ENCODE measurements at places on chromosomes 2 and 18. TPM values are rescaled to one million over a fixed set of nuclear protein-coding genes. Genes with fewer than 3 reads are reported as not detected.
A peak's percentile ranks its signal among the peaks of the same experiment; 100 is the strongest.

GRCh38 chr2:33451214-33451613 is 25.2 kb upstream of the RASGRP3 start:
- DNase-seq, result no peak
- no peaks in the 10 kb centered on the region for H3K36me3 ChIP-seq
- no peak overlapping the region for H3K27ac ChIP-seq
- H3K4me1 ChIP-seq, result no peaks in the 10 kb centered on the region
- H3K4me3 ChIP-seq, result no peak overlapping the region

DNA sequence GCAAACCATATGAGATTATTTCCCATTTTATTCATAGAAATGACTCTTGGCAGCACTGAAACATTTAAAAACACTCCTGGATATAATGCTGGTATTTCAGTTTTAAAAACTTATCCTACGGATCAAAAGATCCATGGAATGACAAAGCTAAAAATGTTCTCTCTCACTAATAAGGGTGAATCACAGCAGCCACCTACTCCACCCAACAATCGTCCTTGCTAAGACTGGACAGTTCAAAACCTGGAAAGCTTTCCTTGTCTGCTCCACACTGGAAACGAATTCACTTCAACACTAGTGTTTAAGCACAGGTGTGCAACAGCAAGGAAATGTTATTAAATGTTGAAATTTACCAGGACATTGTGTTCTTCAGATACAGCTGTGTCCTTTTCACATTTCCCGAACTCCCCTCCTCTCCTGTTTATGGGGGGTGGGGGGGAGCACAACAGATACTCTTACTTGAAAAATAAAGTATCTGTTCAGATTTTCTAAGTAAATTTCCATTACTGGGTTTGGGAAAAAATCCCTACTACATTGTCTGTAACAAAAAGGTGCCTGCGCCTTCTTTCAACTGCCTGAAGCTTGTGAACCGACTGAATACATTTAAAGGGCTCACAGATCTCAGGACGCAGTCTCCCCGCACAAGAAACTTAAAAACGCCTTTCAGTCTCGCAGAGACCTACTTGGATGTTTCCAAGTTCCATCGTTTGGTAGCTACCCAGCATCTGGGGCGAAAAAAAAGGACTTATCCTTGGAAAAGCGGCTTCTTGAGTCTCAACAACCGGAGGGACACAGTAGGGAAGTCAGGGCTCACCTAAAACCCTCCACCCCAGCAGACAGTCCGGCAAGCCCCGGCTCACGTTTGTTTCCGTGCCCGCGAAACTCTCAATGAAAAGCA is 1.3 kb downstream of the YWHAQ start:
- no peaks in the 10 kb centered on the region for H3K27me3 ChIP-seq
- H3K27ac ChIP-seq, result peak overlapping the region; percentile 91
- DNase-seq, result peak; percentile 28
- peaks cover 6% of the 10 kb centered on the region for H3K4me1 ChIP-seq
- peak overlapping the region; percentile 77 for H3K4me3 ChIP-seq

DNA sequence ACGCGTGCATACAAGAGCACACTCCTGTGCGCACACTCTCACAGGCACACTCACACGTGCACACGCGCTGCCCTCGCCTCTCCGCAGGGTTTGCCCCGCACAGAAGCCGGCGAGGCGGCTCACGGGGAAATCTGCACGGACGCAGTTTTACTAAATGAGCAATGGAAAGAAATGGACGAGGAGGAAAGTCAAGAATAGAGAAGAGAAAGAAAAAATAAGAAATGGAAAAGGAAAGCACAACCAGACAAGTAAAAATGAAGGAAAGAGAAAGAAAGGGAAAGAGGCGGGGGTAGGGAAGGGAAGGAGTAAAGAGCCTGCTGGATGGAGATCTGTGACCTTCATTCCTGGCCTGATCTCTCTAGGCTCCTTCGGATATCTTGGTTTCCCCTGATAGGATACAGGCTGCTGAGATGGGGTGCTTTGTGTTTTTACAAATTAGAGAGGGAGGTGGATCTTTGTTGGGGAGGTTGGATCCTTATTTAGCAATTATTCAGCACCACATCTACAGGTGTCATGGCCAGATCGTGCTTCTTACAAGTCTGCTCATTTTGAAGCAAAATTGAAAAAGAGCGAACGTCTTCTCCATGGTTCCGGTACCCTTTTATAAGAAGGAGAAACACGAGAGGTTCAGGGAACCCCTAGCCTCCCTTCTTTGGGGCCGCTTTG is 693 bp upstream of the LRP2 start:
- no peak overlapping the region for H3K27ac ChIP-seq
- H3K36me3 ChIP-seq, result no peaks in the 10 kb centered on the region
- peaks cover 8% of the 10 kb centered on the region for H3K4me1 ChIP-seq
- no peak overlapping the region for H3K4me3 ChIP-seq
- no peak for DNase-seq

DNA sequence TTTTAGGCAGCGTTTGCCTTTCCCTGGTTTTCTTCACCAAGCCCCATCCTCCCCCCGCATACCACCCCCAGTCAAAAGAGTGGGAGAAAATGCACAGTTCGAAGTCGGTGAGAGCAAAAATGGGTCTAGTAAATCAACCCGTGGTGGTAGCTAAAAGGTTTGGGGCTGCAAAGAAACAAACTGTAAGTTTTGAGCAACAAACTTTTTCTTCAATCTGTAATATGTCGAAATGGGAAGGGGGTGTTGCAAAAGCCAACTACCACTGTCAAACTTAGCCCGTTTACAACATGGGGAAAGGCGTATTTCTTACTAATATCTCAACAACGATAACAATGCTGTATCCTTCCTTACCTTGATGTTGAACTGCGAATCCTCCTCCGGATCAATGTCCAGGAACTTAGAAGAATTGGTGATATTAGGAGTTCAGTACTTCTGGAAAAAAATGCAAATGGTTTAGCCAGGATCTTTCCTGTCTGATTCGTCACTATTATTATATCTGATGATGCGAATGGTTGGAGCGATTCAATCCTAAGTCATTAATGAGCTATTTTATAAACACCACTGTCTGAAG is 2.4 kb upstream of the SATB2 start:
- DNase-seq, result no peak
- H3K4me3 ChIP-seq, result peak overlapping the region; percentile 54
- H3K36me3 ChIP-seq, result peaks cover 3% of the 10 kb centered on the region
- H3K27ac ChIP-seq, result peak overlapping the region; percentile 86
- H3K4me1 ChIP-seq, result no peaks in the 10 kb centered on the region

DNA sequence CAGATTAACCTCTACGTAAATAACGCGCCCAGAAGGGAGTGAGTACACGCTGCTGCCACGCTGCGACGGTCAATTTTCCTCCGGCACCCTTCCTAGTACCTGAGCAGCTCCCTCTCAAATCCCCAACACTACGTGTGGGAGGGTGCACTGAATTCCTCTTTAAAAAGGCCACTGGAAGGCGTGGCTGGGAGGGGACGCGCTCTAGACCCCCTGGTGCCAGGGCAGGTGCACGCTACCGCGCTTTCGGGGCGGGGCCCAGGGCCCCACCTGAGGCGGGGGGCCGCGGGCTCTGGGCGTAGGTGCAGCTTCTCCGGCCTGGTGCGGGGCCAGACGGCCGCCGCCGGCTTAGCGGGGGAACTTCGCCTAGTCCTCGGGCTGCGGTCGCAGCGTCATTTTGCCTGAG is 668 bp upstream of the ANKRD12 start:
- DNase-seq, result peak; percentile 71
- H3K27ac ChIP-seq, result peak overlapping the region; percentile 90
- H3K27me3 ChIP-seq, result no peaks in the 10 kb centered on the region
- H3K4me1 ChIP-seq, result peaks cover 5% of the 10 kb centered on the region
- peaks cover 43% of the 10 kb centered on the region for H3K36me3 ChIP-seq

GRCh38 chr2:31131871-31132270 is 6.4 kb downstream of the GALNT14 start:
- H3K4me1 ChIP-seq, result no peaks in the 10 kb centered on the region
- no peak overlapping the region for H3K4me3 ChIP-seq
- H3K27me3 ChIP-seq, result no peaks in the 10 kb centered on the region
- no peaks in the 10 kb centered on the region for H3K36me3 ChIP-seq
- H3K27ac ChIP-seq, result no peak overlapping the region

GRCh38 chr2:72979896-72980295 is 62.6 kb downstream of the EMX1 start:
- no peaks in the 10 kb centered on the region for H3K27me3 ChIP-seq
- DNase-seq, result peak; percentile 13
- H3K27ac ChIP-seq, result no peak overlapping the region
- peaks cover 6% of the 10 kb centered on the region for H3K4me1 ChIP-seq

- no peaks in the 10 kb centered on the region for H3K4me1 ChIP-seq
- peaks cover 60% of the 10 kb centered on the region for H3K27me3 ChIP-seq
- DNase-seq, result no peak
- no peaks in the 10 kb centered on the region for H3K36me3 ChIP-seq
- H3K4me3 ChIP-seq, result no peak overlapping the region
- H3K27ac ChIP-seq, result no peak overlapping the region
Observed at GRCh38 chr2:98875081-98875728, 60.8 kb downstream of the CRACDL start.

DNA sequence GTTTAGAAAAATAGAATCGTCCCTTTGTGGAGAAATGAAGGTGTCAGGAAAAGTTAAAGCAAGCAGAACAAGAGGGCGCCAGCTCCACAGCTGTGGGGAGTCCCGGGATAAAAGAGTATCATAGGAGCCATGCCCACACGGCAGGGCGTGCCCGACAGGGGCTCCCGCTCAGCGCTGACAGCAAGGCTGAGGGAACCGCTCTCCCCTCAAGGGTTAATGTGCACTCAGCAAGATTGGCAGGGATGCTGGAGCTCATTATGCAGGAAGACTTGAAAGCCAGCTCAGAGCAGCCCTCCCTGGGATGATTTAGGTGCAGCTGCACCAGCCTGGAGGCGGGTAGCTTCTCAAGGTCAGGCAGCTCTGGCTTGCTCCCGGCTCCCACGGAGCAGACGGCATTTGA is 500.2 kb downstream of the EIPR1 start:
- H3K4me3 ChIP-seq, result no peak overlapping the region
- peaks cover 2% of the 10 kb centered on the region for H3K27me3 ChIP-seq
- no peak overlapping the region for H3K27ac ChIP-seq
- no peaks in the 10 kb centered on the region for H3K36me3 ChIP-seq

The CDH19 gene
- total RNA-seq, result not detected

The SERPINB10 gene
- total RNA-seq, result not detected

The STPG4 gene
- total RNA-seq, result not detected

The PARD6G gene
- total RNA-seq, result 0.92 TPM
